ENCODE measurements at places on chromosomes 16 and 17.
A peak's percentile ranks its signal among the peaks of the same experiment; 100 is the strongest.

DNA sequence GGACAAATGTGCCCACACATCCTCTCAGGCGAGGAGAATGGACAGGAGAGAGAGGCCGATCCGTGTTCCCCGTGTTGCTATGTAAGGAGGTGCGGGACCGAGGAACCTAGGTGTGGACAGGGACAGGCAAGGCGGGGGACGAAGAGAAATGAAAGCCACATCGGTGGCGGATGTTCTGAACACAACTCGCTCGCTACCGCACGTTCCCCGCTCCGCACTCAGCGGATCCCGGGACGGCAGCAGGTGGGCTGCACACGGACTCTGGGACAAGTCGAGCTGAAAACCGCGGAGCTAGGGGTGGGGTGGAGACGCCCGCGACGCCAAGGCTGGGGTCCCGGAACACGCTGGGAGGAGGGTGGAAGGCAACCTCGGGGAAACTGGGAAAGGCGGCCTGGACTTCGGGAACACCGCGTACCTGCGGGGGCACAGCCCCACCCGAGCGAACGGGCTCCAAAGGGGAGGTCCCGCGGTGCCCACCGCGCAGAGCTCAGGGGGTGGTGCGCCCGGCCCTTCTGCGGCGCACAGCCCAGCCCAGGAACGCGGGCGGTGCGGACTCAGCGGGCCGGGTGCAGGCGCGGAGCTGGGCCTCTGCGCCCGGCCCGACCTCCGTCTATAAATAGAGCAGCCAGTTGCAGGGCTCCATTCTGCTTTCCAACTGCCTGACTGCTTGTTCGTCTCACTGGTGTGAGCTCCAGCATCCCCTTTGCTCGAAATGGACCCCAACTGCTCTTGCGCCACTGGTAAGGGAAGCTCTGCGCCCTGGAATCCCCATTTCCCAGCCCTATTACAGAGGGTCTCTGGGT, at the start of gene MT1E:
Gene MT1E, plus strand, starts transcription at position 642 of the 803 bp plus-strand sequence. Its CDS starts 71 bp downstream, at position 713.
- DNase-seq: no peak

DNA sequence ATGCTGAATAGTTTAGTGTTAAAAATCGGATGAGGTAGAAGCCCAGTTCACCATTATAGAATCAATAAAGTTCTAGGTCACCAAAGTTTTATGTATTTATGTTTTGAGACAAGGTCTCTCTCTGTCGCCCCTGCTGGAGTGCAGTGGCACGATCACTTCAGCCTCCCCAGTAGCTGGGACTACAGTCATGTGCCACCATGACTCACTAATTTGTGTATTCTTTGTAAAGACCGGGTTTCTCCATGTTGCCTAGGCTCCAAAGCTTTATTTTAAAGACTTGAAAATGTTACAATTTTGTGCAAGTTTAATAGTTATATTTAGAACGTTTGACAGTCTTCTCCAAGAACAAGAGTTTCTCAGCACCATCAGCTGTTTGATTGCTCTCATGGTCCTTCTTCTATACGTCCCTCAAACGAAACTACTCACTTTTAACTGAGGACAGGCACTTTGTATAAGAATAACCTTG, 32.1 kb downstream of the NDE1 start:
- no peak for DNase-seq

DNA sequence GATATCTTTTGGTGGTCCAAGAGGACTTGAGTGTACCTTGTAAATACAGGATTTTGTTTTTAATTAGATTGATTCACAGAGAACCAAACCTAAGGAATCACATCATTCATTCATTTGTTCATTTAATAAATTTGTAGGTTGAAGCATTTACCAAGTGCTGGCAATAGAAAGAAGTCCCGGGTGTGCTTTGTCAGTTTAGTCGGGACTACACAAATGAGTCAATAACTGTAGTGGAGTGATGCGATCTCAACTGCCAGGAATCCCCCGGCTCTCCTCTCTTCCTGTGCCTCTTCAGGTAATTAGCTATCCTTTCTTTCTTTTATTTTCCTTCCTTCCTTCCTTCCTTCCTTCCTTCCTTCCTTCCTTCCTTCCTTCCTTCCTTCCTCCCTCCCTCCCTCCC, 1.4 kb upstream of the WWOX start:
- no peak for DNase-seq

GRCh38 chr17:77772461-77772897, 186.0 kb upstream of the TNRC6C start:
- peak; percentile 60 for DNase-seq

GRCh38 chr17:82152556-82153294, 54.7 kb upstream of the FASN start:
- no peak for DNase-seq

DNA sequence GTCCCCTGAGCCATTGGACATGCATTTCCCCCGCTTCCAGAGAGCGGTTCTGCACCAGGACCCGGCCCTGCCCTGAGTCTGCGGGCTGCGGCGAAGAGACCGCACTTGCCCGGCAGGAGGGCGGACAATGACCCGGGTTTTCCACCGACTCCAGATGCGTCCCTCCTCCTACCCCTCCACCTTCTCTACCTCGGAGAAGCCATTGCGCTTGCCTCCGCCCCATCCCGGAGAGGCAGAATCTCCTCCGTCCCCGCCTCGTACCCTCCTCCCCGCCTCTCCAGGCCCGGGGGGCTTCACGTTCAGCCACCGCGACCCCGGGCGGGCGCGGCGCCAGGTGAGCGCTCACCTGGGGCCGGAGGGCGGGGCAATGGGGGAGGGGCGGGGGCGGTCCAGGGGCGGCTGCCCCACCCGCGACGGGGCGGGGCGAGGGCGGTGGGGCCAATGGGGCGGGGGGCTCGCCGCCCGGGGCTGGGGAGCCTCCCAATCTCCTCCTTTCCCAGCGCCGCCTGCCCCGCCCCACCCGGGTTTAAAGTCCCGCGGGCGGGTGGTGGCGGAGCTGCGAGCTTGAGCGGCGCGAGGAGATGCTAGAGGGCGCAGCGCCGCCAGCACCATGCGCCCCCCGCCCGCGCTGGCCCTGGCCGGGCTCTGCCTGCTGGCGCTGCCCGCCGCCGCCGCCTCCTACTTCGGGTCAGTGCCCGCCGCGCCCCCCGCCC, at the start of gene WNT9B:
Gene WNT9B, plus strand, starts transcription at position 555 of the 713 bp plus-strand sequence. Its CDS starts 56 bp downstream, at position 611.
- peak; percentile 39 for DNase-seq

DNA sequence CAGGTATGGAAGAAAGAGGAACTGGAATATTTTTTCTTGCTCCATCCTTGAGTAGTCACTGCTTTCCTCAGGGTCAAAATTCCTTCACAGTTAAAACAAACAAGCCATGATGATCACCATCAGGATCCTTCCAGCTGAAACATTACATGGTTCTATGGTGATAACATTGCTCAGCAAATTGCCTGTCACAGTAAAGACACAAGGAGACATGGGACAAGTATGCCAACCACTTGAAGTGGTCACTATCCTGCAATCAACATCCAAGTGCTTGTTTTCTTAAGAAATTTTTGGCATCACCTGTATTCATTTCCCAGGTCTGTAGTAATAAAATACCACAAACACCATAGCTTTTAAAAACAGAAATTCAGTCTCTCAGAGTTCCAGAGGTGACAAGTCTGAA, 662.2 kb downstream of the CDH8 start:
- no peak for DNase-seq

- DNase-seq: no peak
These were observed 11.2 kb upstream of the KCNJ2 start for GRCh38 chr17:70158180-70158579.

GRCh38 chr17:76046064-76046463, 19.0 kb upstream of the EVPL start:
- DNase-seq: no peak

DNA sequence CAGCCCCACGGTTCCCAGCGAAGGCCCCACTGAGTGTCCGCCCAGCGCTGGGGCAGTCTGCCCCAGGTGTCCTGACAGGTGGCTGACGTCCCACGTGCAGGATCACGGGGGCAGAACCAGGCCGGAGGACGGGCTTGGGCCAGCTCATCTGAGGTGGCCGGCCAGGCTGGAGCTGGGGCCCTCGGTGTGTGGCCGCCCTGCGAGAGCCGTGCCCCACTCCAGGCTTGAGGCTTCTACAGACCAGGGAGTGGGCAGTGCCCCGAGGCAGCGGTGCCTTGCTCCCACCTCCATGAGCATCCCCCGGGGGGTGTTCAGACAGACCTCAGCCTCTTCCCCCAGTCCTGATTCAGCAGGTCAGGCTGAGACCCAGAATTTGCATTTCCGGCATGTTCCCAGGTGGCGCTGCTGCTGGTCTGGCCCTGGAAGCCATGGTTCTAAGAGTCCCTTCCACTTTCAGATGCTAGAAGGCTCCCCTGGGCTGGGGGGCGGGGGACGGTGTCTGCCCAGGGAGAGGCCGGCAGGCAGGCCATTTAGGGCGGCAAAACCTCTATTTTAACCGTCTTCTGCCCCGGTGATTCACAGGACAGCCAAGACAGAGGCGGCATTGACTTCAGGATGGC, 35.4 kb upstream of the PABPN1L start:
- DNase-seq: no peak

DNA sequence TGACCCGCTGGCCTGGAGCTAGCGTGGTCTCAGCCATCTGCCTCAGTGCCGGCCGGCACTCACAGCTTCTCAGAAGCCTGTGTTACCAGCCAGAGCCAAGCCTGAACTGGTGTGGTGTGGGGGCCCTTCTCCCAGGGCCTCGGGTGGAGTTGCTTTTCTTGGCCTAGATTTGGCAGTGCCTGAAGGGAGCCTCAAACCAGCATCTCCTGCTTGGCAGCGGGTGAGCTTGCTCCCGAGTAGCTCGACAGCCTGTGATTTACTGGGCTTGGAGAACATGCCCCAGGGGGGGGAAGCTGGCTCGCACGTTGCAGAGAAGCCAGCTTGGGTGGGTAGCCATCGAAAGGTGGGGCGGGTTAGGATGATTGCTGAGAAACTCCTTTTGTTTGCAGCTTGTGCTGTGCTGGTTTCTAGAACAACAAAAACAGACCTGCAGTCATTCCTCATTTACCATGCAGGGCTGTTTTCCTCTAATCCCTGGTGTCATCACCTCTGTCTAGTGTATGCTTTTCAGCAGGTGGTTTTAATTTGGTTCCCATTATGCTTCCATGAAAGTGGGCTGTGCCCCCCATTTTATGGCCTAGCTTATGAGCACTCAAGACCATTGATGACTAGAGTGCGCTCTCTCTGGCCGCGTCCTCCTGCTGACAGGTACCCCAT, 42.2 kb downstream of the TBCD start:
- no peak for DNase-seq

DNA sequence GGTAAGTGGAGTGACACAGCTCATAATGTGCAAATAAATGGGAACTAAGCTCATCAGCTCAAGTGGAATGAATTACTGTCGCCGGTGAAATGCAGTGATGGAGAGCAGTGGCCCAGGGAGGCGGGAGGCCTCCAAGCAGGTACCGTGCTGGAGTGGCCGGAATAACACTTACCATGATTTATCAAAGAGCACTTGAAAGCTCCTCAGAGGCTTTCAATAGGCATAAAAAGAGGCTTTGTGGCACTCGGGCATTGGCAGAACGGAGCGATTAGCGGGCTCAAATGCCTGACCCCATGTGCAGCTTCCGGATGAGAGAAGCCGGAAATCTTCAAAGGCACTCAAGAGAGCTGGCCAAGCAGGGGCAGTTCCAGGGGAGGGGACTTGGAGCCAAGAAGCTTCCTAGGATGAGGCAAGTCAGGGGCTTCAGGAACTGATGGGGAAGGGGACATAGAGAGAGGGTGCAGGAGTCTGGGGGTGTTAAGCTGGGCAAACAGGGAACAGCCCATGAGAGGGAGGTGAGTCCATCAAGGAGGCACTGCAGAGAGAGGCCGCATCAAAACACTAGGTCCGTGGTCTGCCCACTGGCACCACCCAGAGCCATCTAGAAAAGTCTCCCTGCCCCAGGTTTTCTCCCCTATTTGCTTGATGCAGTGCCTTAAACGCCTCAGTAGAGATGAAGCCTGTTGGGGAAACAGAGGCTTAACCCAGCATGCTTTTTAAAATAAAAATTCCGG, 144.0 kb upstream of the IRX6 start:
- no peak for DNase-seq

- no peak for DNase-seq
These were observed 41.2 kb downstream of the TTC19 start for GRCh38 chr17:16040710-16041251.

DNA sequence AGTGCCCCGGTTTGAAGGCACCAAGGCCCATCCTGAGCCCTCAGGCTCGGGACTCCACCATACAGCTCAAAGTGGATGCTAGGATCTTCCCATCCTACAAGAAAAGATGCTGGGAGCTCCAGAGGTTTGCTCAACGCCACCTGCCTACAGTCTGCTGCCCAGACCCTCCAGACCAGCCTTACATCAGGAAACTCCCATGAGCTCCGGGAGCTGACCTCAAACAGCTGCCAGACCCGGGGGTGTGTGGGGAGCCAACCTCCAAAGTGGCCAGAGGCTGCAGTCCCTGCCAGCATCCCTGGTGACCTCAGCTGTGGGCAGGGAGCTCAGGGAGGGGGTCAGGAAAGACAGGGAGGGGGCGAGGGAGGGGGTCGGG, 43.8 kb downstream of the C16orf82 start:
- DNase-seq: no peak

GRCh38 chr17:83092186-83092585, 12.8 kb downstream of the METRNL start:
- no peak for DNase-seq

- no peak for DNase-seq
These were observed 283.5 kb downstream of the MAF start for GRCh38 chr16:79317026-79317425.

GRCh38 chr16:12503191-12503590, 300.5 kb downstream of the CPPED1 start:
- no peak for DNase-seq

GRCh38 chr17:73831699-73832098, 187.5 kb upstream of the SDK2 start:
- DNase-seq: no peak

DNA sequence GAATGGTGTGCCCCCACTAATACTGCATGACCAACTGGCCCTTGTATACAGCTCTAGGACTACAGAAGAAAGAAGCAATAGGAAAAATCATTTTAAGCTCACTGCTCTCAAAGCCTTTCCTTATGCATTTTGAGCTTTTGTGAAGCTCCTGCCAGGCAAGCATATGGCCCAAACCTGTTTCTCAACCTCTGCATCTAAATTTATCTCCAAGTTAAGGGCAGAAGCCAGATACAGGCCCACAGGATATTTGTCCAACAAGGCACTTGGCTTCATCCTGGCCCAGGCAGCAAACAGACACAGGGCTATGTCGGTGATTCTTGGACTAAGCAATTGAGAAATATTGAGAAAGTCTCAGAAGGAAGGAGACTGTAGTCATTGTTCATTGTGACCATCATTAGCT, 43.9 kb downstream of the CCT6B start:
- no peak for DNase-seq

GRCh38 chr17:41624208-41625101, at the start of gene KRT17:
Gene KRT17, minus strand, starts transcription at chr17:41624575. Its CDS starts 66 bp downstream, at chr17:41624509.
- no peak for DNase-seq

GRCh38 chr17:61456061-61456681, 3.9 kb downstream of the TBX4 start:
- no peak for DNase-seq

GRCh38 chr16:5884339-5884738, 786.7 kb upstream of the EEF2KMT start:
- no peak for DNase-seq

DNA sequence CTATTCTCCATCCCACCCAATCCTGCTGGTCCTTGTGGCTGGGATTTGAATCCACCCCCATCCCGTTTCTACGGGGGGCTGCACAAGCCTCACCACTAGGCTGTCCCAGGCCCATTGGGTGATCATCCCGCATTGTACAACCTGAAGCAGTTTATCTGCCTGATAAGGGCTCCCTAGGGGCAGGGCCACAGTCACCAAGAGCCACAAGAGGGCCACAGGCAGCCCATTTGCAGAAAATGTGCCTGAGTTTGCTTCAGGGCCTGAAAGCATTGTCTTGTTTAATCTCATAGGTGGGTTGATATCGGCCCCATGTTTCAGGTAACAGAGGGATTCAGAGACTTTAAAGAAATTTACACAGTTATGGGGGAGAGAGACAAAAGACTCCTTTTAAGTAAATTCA, 245.0 kb downstream of the CPPED1 start:
- DNase-seq: no peak

- DNase-seq: no peak
These were observed 9.1 kb downstream of the CTCF start for GRCh38 chr16:67571464-67571863.

All from thymus (tissue), 14 donors.